ENCODE measurements at places on chromosomes 7 and 10.
A peak's percentile ranks its signal among the peaks of the same experiment; 100 is the strongest.

- no peak for DNase-seq
These were observed 43.2 kb upstream of the TES start for GRCh38 chr7:116167177-116167576.

DNA sequence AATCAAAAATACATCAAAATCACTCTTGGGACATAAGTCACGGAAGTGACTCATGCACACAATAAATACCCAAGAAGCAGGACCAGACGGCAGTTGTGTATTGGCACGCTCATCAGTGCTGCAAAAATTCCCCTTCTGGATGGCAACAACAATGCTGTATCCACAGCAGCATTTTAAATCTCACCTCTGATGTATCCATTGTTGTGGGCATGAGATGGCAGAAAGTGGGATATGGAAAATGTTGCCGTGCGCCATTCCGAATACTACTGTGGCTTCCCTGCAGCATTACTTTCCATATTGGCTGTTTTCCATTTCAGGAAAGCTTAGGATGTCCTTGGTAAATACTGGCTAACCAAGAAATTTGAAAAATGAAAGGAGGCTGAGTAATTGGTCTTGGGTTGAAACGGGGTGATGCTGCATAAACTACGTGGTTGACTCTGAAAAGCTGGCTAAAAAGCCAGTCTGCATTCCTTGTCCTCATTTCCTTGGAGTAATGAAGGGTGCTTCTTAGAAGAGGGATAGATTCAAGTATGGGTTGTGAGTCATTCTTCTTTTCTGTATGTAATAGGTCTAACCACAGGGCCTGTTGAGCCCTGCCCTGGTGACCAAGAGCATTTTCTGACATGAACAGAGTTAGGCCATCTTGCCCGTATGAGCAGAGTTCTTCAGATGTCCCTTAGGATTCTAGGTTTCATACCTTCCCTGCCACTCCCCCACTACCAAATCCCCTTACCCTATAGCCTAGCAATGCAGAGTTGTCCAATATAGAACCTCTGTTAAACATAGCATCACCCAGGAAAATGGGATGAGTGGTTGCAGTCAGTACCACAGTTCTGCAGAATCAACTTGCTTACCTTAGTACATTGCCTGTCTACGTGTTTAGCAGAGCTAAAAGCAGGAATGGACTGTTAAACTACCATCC lies 36.3 kb upstream of the TOMM7 start:
- no peak for DNase-seq

- no peak for DNase-seq
These were observed 80.5 kb upstream of the CYP2C9 start for GRCh38 chr10:94858005-94858404.

GRCh38 chr7:42883950-42884349 lies 27.9 kb downstream of the C7orf25 start:
- no peak for DNase-seq

DNA sequence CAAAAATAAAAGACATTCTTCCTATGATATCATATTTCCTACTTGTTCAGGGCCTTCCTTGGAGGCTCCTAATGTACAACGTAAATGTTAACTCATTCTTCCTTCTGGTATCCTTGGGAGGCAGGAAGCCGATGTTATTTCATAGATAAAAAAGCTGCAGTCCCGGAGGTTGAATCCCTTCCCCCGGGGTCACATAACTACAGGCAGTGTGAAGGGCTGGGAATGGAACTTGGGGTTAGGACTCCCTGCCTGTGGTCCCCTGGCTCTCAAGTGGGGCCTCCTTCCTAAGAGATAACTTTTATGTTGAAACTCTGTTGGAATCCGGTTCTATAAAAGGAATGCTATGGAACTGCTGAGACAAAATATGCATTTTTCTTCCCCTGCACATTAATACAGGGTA lies 14.9 kb upstream of the CCDC3 start:
- DNase-seq, result no peak

- peak; percentile 55 for DNase-seq
These were observed 72.5 kb upstream of the UCN3 start for GRCh38 chr10:5292196-5292735.

GRCh38 chr10:95356190-95356955 lies 65.6 kb upstream of the PDLIM1 start:
- no peak for DNase-seq

- no peak for DNase-seq
These were observed 68.5 kb upstream of the SVIL start for GRCh38 chr10:29703271-29703670.

GRCh38 chr7:50662041-50662694 lies 97.0 kb upstream of the DDC start:
- DNase-seq, result no peak

GRCh38 chr7:127979728-127980126 lies 51.5 kb downstream of the LRRC4 start:
- DNase-seq, result no peak

DNA sequence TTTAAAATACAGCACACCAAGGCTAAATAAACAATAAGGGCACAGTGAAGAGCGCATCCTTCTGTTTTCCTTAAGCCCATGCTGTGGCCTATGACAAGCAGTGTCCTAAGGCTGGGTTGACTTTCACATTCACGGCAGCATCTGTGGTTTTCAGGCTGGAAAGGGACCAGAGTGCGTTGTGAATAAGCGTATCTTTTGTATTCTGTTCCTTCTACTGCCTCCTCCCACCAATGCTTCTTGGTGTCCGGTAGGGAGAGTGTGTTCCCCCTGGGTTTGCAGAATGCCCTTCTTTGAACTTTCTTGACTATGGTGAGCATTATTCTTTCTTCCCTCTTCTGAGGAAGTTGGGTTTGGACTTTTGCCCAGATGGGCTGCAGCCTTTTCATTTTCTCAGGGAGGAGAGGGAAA lies 73.6 kb downstream of the ABCA13 start:
- DNase-seq, result no peak

- DNase-seq, result no peak
These were observed 27.3 kb upstream of the FAM20C start for GRCh38 chr7:164882-165660.

GRCh38 chr7:77327067-77327931 lies 88.8 kb downstream of the GSAP start:
- peak; percentile 20 for DNase-seq

GRCh38 chr7:130695840-130696239 lies 9.5 kb upstream of the TSGA13 start:
- DNase-seq, result peak; percentile 1

- no peak for DNase-seq
These were observed 90.2 kb upstream of the GNA12 start for GRCh38 chr7:2934211-2934731.

GRCh38 chr10:60892571-60892970 lies 51.4 kb downstream of the RHOBTB1 start:
- DNase-seq, result no peak

DNA sequence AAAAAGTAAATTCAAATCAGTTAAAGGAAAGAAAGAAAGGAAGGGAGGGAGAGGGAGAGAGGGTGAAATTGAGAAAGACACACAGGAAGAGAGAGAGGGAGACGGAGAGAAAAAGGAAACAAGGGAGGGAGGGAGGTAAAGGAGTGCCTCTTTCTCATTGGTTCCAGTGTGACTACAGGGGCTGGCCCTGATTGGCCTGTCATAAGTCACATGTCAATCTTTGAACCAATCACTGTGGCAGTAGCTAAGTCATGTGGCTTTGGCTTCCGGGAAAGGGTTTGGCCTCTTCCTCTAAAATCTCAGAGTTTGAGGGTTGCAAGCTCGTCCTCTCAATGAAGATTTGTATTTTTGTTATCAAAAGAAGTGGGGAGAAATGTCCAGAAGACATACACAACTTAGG lies 150.2 kb downstream of the RAB11FIP2 start:
- no peak for DNase-seq

- no peak for DNase-seq
These were observed 29.7 kb downstream of the KLRG2 start for GRCh38 chr7:139453673-139454321.

- peak; percentile 83 for DNase-seq
These were observed 47.5 kb downstream of the ACSM6 start for GRCh38 chr10:95241533-95241932.

- DNase-seq, result no peak
These were observed 172.5 kb downstream of the KIAA1217 start for GRCh38 chr10:24381235-24382010.

- no peak for DNase-seq
These were observed 1.3 kb downstream of the REPIN1 start for GRCh38 chr7:150369748-150370501.

- DNase-seq, result no peak
These were observed 73.4 kb upstream of the CARD11 start for GRCh38 chr7:3117081-3117480.

GRCh38 chr7:157276731-157277562 lies 59.9 kb upstream of the DNAJB6 start:
- DNase-seq, result peak; percentile 48

DNA sequence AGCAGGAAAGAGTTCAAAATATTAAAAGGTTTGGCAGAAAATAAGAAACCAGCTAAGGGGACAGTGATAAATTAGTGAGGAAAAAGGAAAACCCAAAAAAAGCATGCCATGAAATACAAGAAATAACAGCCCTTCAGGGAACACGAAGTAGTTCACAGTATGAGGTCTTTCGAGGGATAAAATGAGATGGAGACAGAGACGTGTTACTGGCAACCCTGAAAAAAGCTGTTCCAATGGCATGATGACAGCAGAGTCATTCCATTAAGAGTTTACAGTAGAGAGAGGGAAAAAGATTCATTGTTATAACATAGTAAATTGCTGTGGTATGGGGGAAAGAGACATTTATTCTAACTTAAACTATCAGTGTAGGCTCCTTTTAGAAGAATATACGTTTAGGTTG lies 391.2 kb downstream of the ANKRD7 start:
- no peak for DNase-seq

- DNase-seq, result no peak
These were observed 25.2 kb downstream of the ACTA2 start for GRCh38 chr10:88927416-88927690.

GRCh38 chr10:126621846-126622245 lies 48.6 kb downstream of the C10orf90 start:
- no peak for DNase-seq

DNA sequence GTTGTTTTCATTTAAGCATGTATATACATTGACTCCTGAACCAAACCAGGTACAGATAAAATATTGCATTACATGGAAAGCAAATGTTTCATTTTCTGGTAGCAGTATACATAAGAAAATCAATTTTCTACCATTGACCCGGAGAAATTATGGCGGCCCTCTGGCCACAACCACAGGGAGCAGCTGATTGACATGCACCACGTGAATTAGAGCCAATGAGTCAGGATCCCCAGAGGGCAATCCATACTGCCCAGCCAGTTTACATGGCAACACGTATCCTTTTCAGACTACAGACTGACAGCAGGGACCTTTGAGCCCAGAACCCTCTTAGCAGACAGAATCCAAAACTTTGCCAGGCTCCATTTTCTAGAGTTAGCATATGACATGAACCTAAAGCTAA lies 272.2 kb upstream of the NEBL start:
- DNase-seq, result no peak

GRCh38 chr10:13440185-13441061 lies 88.4 kb downstream of the BEND7 start:
- no peak for DNase-seq

DNA sequence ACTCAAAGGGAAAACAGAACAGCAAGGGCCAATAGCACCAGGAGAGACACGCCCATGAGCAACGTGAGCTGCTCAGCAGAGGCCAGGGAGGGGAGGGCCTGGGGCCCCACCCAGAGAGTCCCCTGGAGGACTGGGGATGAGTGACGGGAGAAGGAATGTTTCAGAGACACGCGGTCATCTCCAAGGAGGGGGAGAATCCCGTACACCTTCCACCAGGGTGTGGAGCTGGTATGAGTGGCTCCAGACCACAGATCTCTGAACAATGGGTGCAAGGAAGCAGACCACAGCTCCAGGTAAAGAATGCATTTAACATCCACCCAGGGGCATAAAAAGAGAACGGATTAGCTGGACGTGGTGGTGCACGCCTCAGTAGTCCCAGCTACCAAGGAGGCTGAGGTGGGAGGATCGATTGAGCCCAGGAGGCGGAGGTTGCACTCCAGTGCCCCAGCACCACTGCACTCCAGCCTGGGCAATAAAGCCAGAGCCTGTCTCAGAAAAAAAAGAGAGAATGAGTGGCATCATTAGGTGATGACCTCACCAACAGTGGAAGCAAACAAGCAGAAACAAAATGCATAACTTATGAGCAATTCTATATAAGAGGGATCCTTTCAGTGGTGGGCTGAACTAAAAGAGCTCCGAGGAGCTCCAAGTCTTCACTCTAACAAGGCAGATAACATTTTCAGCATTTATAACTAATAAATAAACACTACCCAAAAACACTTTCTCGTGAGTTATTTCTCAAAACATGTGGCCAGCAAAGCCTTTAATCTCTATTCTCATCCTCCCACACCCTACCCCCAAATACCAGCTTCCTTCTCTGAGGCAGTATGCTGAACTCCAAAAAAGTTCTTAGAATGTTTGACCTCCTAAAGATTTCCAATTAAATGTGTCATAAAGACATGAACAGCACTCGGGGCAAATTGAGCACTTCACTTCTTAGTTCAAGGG lies 12.5 kb downstream of the PSAP start:
- DNase-seq, result no peak

- no peak for DNase-seq
These were observed 79.2 kb upstream of the PPP1R3C start for GRCh38 chr10:91711885-91712680.

DNA sequence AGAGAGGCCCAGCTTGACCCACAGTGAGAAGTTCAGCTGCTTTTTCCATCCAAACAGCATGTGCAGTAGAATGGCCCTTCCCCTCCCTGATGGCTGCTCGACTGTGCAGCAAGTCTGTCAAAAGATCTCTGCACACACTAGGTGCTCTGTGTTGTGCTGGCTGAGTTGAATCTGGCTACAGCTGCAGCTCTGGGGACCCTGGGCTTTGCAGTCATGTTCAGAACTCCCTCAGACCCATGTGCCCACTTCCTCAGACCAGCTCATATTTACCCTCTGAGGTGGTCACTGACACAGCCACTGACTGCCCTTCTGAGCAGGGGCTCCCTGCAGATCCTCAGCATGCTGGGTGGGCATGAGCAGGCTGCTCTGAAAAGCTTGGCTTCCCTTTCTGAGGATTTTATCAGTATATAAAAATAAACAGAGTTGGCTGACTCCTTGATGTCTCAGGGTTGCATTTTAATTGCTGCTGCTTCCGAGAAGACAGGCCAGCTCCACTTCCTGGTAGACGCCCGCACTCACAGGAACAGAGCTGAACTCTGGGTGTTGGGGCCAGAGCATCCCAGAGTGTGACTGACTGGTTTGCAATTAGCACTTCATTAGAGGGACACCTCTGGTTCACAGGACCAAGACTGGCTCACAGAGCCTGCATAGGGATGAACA lies 507.9 kb downstream of the RPS24 start:
- no peak for DNase-seq

- DNase-seq, result no peak
These were observed 77.6 kb upstream of the LEP start for GRCh38 chr7:128163473-128163872.

GRCh38 chr7:46786221-46786954 lies 795.5 kb downstream of the TNS3 start:
- no peak for DNase-seq

DNA sequence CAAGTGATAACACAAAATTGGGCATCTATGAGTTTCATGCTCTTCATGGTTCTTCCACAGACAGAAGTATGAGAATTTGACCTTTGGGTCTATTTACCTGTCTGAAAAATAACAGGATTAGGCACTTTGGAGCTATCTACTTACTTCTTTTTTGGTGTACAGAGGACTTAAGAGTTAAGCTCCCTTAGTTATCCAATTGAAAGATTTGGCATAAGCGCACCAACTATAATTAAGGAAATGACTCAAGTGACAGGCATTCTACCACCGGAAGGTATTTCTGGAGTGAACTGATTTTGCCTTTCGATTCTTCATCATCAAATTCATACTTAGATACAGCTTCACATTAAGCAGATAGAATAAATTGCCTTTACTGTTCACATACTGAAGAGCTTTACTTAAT lies 43.9 kb downstream of the IFIT5 start:
- DNase-seq, result no peak
